ENCODE measurements at places on chromosomes 11 and 22. TPM values are rescaled to one million over a fixed set of nuclear protein-coding genes. Genes with fewer than 3 reads are reported as not detected.
A peak's percentile ranks its signal among the peaks of the same experiment; 100 is the strongest.

- no peak for DNase-seq
These were observed 76.8 kb upstream of the VPREB1 start for GRCh38 chr22:22167791-22168189.

- peak; percentile 73 for DNase-seq
These were observed 157.7 kb downstream of the C11orf91 start for GRCh38 chr11:33542921-33543320.

- no peak for DNase-seq
These were observed 2.7 kb upstream of the PPP6R3 start for GRCh38 chr11:68457898-68458249.

DNA sequence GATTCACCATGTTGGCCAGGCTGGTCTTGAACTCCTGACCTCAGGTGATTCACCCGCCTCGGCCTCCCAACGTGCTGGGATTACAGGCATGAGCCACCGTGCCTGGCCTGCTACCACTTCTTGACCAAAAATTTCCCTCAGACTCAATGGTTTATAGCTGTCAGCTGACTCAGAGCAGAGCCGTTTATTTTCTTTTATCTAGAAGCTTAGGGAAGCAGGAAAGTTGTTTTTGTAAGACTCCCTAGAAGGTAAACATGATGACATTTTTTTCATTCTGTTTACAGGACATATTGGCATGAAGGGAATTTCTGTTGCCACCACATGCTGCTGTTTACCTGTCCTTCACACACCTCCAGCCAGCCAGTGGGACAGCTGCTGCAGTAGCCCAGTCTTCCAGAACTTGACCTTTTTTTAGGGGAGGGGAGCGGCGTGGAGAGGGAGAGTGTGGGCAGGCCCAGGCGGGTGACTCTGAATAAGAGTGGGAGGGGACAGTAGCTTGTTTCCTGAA lies 56.1 kb upstream of the PTPRJ start:
- DNase-seq: no peak

DNA sequence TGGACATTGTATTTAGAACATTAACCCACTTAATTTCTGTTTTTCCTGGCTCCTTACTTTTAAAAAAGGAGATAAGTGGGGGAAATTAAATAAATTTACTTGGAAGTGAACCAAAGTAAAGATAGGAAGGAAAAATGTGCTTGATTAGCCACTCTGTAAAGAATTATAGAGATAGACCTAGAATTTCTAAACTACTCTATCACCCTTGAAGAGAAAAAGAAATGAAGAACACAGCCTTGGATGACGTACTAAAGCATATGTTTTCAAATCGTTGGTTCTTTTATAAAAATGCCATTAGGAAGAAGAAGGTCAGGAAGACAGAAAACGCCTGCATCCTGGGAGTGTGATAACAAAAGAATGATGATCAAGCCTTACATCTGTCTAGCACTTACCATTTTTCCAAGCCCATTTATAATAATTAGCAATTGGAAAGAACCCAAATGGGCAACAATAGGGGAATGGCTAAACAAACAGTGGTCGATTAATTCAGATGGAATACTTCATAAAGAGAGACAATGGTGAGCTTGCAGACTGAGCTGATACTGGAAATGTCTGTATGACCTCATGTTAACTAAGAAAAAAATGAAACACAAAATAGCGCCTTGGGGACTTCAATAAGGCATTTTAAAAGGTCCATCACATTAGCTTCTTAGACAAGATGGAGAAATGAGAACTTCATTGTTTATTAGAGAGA lies 81.0 kb upstream of the LRRC55 start:
- DNase-seq: no peak

- DNase-seq: no peak
These were observed 4.4 kb downstream of the HPS4 start for GRCh38 chr22:26479043-26479791.

GRCh38 chr11:81655351-81655750 lies 1078.3 kb downstream of the FAM181B start:
- DNase-seq: no peak

DNA sequence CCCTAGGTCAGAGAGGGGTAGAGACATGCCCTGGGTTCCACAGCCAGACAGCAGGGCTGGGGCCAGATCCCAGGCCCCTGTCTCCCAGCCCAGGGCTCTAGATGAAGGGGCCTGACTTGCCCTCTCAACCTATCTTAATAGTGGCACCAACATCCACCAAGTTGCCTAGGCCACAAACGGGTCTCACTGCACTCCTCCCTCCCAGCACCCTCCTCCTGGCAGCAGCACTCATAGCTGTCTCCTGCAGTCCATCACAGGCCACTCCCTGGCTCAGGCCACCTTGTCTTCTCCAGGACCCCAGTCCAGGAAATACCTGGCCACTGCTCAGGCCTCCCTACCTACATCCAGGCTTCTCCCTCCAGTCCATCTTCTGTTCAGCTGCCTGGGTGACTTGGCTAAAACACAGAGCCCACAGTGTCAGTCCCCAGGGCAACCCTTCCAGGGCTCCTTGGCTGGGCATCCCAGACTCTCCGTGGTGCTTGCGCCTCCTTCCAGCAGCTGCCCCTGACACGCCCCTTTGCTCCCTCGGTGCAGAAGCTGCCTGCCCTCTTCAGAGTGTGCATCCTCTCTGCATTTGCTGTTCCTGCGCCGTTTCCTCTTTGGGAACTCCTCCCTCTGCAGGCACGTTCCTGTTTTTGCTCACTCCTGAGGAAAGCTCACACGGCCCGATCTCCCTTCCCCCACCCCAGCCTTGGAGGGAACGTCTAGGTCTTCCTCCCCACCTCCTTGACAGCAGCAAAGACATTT lies 40.5 kb downstream of the LRRC32 start:
- no peak for DNase-seq

DNA sequence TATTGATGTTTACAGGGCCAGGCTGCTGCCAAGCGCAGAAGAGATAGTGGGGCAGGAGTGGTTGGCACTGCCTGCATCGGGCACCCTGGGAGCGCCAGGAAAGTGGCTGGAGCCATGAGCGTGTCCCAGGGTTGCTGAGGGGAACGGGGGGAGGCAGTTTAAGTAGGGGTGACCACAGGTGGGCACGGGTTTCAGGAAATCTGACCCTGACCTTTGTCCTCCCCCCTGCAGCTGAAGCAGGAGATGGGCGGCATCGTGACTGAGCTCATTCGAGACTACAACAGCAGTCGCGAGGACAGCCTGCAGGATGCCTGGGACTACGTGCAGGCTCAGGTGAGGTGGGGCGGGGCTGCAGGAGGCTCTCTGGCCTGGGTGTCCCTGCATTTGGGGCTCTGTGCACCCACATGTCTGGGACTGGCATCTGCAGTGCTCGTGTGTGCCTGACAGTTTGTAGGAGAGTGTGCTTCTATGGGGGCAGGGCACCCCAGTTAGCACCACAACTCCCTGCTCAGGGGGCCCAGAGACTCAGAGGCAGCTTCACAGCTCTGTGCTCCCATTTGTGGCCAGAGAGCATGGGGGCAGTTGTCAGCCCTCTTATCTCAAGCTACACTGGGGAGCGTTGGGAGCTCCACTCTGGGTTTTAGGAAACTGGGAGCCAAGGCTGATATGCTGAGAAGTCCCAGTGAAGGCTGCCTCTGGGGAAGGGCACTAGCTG lies 49.7 kb downstream of the CD82 start:
- no peak for DNase-seq

GRCh38 chr11:85673393-85673792 lies 8.5 kb upstream of the CREBZF start:
- no peak for DNase-seq

DNA sequence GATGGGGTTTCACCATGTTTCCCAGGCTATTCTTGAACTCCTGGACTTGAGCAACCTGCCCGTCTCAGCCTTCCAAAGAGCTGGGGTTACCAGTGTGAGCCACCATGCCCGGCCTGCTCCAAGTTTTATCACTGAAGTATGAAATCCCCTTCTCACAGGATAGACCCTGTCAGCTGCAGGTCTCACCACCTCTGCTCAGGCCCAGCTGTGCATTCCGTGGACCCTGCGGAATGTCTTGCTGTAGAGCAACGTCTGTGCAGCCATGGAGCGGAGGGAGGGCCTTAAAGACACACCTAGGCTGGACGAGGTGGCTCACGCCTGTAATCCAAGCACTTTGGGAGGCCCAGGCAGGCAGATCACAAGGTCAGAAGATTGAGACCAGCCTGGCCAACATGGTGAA lies 625.4 kb downstream of the BRD1 start:
- DNase-seq: no peak

Gene ROBO3
- 40.0 TPM for total RNA-seq

Gene IGF2
- 2.1 TPM for total RNA-seq

Gene C11orf97
- not detected for total RNA-seq

Gene SMTNL1
- total RNA-seq: 45.2 TPM

Gene ARRB1
- total RNA-seq: 197 TPM
